ENCODE measurements at places on chromosomes 2 and 18.

GRCh38 chr2:148338541-148338940 is 306.0 kb upstream of the EPC2 start:
- no peak for DNase-seq

DNA sequence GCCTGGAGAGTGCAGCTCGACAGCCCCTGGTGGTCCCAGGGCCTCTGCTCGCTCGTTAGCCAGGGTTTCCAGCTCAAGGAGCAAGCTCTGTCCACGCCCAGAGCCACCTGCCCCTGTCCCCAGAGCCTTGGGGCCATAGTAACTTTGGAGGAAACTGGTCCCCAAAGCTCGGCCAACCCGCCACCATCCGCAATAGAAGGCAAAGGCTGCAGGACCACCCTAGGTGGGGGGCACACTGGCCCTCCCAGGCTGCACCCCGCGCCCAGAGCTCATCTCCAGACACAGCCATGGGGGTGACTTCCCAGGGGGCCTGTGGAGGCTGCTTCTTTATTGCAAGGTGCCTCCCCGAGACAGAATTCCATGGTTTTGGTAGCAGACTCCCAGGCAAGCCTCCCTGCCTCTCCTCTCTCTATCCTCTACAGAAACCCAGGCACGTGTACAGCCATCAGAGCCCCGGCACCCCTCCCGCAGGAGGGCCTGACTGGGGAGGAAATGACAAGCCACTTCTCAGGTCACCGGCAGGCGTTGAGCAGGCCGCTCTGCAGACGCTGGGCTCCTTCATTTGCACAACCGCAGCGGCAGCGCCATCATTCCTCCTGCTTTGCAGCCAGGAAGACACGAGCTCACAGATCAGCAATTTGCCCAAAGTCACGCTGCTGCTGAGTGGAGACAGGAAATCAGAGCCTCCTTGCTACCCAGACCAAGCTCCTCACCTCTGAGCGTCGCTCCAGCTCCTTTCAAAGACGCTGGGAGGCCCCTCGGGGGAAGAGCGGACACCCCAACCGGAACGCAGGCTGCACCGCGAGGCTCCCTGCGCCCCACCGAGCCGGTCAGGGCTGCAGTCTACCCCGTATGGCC is 80.2 kb downstream of the NDUFA10 start:
- DNase-seq, result no peak

DNA sequence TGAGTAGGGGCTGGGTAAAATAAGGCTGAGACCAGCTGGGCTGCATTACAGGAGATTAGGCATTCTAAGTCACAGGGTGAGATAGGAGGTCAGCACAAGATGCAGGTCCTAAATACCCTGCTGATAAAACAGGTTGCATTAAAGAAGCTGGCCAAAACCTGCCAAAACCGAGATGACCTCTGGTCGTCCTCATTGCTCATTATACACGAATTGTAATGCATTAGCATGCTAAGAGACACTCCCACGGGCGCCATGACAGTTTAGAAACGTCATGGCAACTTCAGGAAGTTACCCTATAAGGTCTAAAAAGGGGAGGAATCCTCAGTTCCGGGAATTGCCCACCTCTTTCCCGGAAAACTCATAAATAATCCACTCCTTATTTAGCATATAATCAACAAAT is 132.2 kb downstream of the ARL4C start:
- no peak for DNase-seq

- DNase-seq, result no peak
Observed at GRCh38 chr2:20491739-20492531, 45.1 kb downstream of the RHOB start.

GRCh38 chr2:16674154-16674553 is 8.5 kb upstream of the CYRIA start:
- DNase-seq, result no peak

All from hematopoietic multipotent progenitor cell treated with erythropoietin and hydrocortisone succinate and interleukin-3 and kit ligand, for 17 days (in vitro differentiated cells).